H9 (cell line): ENCODE measurements at places on chromosomes 1 and 21.

- DNase-seq, result no peak
- H3K36me3 ChIP-seq, result no peaks in the 10 kb centered on the region
- no peaks in the 10 kb centered on the region for H3K27me3 ChIP-seq
- peaks cover 2% of the 10 kb centered on the region; the same call in 1 of the 2 replicates for H3K4me1 ChIP-seq
- H3K27ac ChIP-seq, result no peak overlapping the region
- H3K4me3 ChIP-seq, result no peak overlapping the region
Observed at GRCh38 chr1:79197421-79197820, 190.9 kb upstream of the ADGRL4 start.

- H3K4me1 ChIP-seq, result no peaks in the 10 kb centered on the region
- H3K4me3 ChIP-seq, result no peak overlapping the region
- H3K27ac ChIP-seq, result no peak overlapping the region
- no peaks in the 10 kb centered on the region for H3K27me3 ChIP-seq
- no peak for DNase-seq
- H3K36me3 ChIP-seq, result no peaks in the 10 kb centered on the region; the same call in 2 of the 3 replicates
Observed at GRCh38 chr1:209610631-209610905, 27.1 kb downstream of the CAMK1G start.

DNA sequence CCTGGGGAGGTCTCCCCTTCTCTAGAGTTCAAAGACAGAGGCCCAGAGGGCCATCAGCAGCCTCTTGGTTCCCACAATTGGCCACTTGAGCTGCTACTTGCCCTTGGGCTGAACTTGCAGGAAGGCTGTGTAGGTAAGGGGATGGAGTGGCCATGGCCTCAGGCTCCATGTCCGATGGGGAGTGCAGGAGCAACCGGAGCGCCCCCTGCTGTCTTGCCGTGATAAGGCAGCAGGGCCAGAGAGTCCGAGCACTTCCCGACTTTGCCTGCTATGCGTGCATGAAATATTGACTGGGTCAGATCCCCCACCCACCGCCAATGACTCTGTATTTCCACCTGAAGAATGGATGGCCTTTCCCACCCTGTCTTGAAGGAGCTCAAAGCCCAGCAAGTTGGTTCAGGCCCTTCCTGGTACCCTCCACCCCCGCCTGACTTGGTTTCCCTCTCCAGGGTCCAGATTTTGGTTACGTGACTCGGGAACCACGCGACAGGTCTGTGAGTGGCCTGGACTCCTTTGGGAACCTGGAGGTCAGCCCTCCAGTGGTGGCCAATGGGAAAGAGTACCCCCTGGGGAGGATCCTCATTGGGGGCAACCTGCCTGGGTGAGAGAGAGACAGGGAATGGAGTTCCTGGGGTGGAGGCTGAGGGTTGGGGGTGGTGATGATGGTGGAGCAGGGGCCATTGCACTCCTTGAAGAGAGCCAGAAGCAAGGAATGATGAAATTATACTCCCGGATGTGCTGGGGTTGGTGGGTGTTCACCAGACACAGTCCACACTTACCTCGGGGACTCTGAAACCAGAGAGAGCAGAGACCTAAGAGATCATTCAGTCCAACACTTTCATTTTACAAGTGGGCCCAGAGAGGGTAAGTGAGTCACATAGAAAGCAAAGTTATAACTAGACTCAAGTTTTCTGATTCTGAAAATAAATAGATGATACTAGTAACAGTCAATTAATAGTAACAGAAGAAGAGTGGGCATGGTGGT, 25.6 kb downstream of the PADI3 start:
- H3K4me3 ChIP-seq, result no peak overlapping the region
- DNase-seq, result peak; percentile 78
- no peaks in the 10 kb centered on the region for H3K36me3 ChIP-seq
- no peak overlapping the region for H3K27ac ChIP-seq
- H3K27me3 ChIP-seq, result no peaks in the 10 kb centered on the region
- H3K4me1 ChIP-seq, result no peaks in the 10 kb centered on the region

DNA sequence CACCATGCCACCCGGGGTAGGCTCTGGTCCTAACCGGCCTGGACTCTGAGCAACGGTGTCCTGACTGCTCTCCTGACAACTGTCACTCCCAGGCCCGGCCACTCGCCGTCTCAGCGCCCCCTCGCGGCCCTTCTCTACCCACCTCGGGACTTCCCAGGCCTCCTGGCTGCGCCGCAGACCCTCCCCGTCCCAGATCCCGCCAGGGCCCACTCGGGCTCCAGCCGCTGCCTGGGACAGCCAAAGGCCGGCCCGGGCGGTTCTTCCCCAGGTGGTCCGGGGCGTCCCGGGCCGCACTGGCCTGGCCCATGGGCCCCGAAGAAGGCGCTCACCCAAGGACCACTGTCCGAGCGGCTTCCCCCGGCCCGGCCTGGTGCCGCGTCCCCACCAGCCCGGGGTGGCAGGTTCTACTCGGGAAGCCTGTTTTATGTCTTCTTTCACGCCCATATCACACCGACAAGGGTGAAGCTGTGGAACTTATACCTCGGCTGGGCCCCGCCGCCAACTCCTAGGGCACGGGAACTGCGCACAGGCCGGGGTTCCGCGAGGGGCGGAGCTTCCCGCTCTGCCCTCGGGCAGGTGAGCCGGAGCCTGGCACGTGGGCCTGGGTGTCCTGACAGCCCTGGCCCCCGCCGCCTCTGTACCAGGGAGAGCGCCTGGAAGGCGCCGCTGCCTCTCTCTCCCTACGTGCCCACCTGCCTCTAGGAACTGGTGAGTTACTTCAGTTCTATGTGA, 138.3 kb downstream of the TTLL7 start:
- H3K27ac ChIP-seq, result no peak overlapping the region
- no peaks in the 10 kb centered on the region for H3K4me1 ChIP-seq
- H3K36me3 ChIP-seq, result no peaks in the 10 kb centered on the region
- H3K4me3 ChIP-seq, result no peak overlapping the region; the same call in 2 of the 3 replicates
- H3K27me3 ChIP-seq, result no peaks in the 10 kb centered on the region

DNA sequence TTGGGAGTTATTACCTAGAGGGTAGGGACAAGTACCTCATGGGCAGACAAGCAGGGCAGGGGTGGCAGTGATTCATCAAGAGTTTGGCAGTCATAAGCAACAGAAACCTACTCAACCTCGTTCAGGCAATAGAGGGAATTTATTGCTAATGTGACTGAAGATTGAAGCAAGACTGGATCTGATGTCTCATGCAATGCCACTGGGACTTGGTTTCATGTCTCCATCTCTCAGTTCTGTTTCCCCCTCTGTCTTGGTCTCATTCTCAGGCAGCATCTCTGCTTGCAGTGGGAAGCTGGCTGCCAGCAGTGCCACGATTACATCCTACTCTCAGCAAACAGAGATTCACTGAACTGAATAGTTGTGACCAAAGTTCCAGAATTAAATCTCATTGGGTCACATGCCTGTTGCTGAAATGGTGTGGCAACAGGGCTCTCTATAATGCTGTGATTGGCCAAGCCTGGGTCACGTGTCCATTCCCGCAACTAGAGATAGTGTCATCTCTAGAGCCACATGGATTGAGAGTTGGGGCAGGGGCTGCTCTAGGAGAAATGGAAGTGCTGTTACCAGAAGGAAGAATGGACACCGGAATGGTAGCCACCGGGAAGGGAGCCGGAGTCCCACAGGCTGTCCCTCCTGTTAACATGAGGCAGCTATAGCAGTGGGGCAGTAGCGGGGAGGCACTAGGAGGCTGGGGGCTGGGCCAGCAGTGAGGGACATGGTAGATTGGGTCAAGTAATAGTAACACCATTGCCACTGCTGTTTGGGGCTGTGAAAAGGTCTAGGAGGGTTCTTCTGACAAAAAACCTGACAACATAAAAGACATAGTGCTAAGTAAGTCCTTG, 3.9 kb upstream of the CDC42 start:
- no peaks in the 10 kb centered on the region for H3K4me1 ChIP-seq
- DNase-seq, result peak; percentile 43
- no peak overlapping the region for H3K27ac ChIP-seq
- H3K4me3 ChIP-seq, result no peak overlapping the region; the same call in 2 of the 3 replicates

DNA sequence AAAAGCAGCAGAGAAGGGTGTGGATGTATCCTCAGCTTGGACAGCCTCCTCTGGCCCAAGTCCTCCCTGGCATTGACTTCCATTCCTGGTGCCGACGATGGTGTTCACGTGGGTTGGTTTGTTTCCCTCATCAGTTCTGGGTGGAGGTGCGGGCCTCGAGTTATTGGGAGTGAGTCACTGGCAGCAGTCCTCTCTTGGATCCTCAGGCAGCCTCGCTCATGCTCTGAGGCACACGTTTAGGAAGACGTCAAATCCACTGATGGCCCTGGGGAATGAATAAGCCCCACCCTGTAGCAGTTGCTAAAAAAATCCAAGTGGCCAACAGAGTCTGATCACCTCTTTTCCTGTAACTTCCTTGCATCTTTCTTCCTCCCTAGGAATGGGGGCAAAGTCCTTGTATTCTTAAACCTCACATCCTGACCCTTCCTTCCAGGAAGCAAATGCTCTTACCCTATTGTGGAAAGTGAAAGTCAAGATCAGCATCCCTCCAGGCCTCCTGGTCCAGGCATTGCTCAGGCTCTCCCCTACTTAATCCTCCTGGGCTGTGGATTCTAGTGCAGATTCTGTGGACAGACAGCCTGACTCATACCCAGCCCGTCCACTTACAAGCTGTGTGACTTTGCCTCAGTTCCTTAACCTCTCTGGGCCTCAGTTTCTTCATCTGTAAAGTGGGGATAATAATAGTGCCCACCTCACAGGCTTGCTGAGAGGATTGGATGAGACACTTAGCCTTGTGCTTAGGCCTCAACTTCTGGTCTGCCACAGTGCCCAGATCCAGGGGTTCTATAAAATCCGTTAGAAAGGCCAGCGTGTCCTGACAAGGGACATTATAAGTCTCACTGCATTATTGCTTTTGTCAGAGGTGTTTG, 111.1 kb downstream of the TLR5 start:
- no peaks in the 10 kb centered on the region for H3K27me3 ChIP-seq
- peaks cover 29% of the 10 kb centered on the region for H3K36me3 ChIP-seq
- H3K4me3 ChIP-seq, result peak overlapping the region; percentile 98
- H3K4me1 ChIP-seq, result peaks cover 17% of the 10 kb centered on the region

- H3K36me3 ChIP-seq, result no peaks in the 10 kb centered on the region
- peaks cover 13% of the 10 kb centered on the region for H3K4me1 ChIP-seq
- H3K27me3 ChIP-seq, result no peaks in the 10 kb centered on the region
- no peak for DNase-seq
- no peak overlapping the region for H3K27ac ChIP-seq
Observed at GRCh38 chr1:47901001-47901575, 96.1 kb downstream of the TRABD2B start.

DNA sequence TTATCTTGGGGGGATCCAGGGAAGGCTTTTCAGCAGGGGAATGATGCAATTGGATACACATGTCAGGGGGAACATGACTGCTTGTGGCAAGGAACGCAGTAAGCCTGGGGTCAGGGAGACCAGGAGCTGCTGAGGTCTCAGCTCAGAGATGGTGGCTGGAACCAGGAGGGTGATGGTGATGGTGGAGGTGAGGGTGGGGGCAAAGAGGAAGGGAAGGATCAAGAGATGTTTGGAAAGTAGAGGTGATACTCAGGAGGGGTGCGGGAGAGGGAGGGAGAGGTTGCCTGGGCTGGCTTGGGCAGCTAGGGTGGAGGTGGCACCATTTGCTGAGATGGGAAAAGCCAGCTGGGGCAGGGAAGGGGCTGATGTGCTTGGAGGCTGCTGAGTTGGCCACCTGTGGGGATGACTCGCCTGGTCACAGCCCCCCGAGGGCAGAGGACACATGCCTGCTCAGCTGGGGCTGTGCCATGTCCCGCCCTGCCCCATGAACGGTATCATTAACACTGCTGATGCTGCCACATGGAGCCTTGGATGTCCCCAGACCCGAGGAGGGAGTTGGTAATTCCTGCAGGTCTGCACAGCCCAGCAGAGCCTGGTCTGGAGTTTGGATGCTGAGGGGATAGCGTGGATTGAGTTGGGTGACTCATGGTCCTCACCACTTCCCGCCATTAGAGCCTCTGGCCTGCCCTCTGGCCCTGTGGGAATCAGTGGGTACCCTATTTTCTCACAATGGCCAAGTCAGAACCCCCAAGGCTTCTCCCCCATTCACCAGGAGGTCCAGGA, 6.3 kb upstream of the PADI1 start:
- no peak overlapping the region for H3K27ac ChIP-seq
- H3K36me3 ChIP-seq, result no peaks in the 10 kb centered on the region
- no peaks in the 10 kb centered on the region for H3K27me3 ChIP-seq
- no peak overlapping the region for H3K4me3 ChIP-seq

- H3K4me1 ChIP-seq, result no peaks in the 10 kb centered on the region
- H3K27ac ChIP-seq, result no peak overlapping the region
Observed at GRCh38 chr21:45208627-45208951, 79.1 kb downstream of the POFUT2 start.
